ENCODE measurements at places on chromosomes 2 and 18.
A peak's percentile ranks its signal among the peaks of the same experiment; 100 is the strongest.

DNA sequence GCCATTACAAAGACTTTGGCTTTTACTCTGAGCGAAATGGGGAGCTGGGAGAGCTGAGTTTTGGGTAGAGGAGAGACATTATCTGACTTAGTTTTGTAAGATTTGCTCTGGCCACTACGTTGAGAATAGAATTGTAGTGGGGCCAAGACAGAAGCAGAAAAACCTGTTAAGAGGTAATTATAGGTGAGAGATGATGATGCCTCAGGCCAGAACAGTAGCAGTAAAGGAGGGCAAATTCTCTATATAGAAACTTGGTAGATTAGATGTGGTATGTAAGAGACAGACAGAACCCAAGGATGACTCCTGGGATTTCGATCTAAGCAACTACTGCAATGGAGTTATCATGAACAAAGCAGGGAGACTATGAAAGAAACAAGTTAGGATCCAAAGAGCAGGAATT is 17.4 kb upstream of the CREB1 start:
- DNase-seq = no peak

DNA sequence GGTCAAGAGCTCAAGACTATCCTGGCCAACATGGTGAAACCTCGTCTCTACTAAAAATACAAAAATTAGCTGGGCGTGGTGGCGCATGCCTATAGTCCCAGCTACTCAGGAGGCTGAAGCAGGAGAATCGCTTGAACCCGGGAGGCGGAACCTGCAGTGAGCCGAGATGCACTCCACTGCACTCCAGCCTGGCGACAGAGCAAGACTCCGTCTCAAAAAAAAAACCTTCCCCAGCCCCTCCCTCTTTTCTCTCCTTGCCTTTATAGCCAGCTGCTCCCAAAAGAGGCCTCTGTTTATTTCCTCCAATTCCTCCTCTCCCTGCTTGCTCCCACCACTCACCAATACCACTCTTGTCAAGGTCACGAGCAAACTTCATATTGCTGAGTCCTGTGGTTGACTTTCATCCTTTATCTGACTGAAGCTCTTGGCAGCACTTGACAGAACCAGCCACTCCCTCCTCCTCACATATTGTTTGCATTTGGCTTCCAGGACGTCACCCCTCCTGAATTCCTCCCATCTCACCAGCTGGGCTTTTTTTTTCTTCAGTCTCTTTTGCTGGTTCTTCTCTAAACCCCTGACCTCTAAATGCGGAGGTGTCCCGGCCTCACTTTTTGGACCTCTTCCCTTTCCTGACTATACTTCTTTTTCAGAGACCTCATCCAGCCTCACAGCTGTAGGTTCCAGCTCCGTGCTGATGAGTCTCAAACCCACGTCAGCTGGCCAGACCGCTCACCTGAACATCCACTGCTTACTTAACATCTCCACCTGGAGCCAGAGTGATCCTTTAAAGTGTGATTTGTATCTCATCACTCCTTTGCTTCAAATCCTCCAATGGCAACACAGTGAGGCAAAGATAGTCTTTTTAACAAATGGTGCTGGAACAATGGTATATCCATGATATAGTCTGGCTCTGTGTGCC is 84.6 kb upstream of the CAB39 start:
- no peak for DNase-seq

- DNase-seq = no peak
Measured at GRCh38 chr18:22604390-22604985, 186.8 kb upstream of the CTAGE1 start.

DNA sequence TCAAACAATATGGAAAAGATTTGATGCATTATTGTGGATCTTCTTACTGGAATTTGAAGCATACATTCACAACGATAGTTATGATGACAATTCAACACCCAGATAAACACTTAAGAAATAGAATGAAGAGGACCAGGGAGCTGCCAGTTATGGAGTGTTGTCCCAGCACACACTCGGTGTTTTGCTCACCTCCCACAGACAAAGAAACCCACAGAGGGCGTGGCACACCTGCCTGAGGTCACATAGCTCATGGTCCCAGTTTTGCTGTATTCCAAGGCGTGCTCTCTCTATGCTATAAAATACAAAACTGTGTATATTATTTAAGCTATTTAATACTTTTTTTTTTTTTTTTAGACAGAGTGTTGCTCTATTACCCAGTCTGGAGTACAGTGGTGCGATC is 31.1 kb downstream of the EFR3B start:
- no peak for DNase-seq

GRCh38 chr18:12891561-12891960 is 7.5 kb upstream of the PTPN2 start:
- DNase-seq = no peak

DNA sequence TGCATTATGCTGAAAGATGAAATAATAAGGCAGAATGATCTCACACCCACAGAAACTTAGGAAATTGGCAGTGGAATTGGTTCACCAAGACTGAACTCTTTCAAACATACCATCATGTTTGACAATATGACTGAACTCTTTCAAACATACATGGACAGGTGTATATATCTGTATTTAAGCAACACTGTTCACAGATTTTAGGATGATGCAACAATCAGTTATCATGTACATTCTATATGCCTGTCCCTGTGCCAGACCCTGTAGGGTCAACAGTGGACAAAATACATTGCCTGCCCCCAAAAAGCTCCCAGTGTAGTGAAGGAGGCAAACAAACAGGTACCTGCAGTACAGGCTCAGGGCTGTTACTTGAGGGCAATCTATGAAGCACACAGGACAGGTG is 2.9 kb upstream of the REV1 start:
- DNase-seq = no peak

DNA sequence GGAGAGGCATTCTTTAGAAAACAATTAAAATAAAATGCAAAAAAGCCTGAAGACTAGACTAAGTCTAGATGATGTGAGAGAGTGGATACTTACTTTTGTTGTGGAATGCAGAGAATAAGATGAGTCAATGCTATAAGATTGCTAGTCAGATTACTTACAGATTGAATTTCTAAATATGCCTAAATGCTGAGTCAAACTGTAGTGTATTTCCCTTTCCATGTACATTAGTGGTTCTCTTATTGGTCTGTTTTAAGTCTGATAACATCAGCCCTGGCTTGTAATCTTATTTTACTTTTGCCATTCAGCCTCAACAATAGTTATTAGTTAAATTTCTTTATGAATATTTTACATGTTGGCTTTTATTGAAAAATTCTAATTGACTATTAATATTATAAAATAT is 702.7 kb downstream of the SOCS6 start:
- peak; percentile 52 for DNase-seq

- DNase-seq = no peak
Measured at GRCh38 chr18:5772306-5773105, 122.8 kb downstream of the TMEM200C start.

DNA sequence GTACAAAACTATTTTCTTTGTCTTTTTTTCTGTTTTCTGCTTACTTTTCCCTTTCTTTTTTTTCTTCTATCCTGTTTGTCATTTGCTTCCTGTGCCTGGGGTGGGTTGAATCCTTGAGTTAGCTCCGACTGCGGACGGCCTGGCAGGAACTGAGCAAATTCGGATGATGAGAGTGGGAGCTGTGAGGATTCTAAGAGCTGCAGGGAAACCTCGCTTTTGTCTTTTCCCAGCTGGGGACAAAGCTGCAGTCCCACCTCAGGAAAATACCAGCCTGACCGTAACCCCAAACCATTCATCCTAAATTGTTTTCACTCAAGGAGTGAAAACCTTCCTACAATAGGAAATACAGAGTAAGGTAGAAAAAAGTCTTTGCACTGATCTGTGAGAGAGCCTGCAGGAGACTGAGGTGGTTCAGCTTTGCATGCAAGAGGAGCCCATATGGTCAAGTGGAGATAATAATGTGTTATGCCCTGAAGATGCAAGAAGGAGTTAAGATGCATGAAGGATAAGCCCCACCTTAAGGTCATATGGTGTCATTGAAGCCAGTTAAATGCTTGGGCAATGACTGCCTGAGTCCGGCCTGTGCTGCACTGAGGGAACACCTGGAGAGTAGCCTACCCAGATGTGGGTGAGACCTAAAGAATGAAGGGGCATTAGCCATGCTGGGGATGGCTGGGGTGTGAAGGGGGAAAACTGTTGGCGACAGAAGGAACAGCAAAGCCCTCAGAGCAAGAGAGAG is 31.7 kb upstream of the ARL4C start:
- no peak for DNase-seq

DNA sequence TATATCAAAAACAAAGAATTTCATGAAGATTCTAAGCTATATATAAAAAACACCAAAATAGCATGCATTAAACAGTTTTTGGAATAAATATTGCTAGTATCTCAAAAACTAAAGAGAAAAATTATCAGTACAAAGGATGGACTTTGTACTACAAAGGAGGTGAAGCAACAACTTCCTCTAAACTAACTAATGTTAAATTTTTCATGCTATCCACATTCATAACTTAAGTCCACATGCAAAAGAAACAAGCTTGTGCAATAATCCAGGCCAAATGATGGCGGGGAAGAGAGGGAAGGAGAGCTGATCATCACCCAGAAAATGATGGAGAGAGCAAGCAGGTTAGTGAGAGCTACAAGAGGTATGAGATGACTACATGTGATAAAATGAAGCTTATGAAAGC is 70.1 kb downstream of the KIDINS220 start:
- DNase-seq = no peak

- DNase-seq = no peak
Measured at GRCh38 chr2:122168799-122169198, 413.3 kb downstream of the TSN start.

DNA sequence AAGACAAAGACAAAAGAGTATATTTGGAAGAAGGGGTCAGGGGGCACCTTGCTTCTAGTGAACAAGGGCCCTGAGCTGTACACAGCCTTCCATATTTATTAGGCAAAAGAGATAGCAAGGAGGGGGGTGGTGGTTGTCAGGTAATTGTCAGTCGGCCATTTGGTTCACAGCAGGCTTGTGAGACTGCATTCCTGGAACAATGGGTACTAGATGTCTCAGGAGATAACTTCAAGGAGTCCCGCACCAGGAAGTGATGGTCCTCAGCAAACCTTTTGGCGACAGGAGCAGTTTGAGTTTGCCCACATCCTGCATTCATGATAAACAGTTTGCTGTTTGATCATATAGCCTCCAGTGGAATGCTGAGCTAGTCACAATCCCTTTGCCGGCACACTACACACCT is 376.4 kb upstream of the RAB12 start:
- no peak for DNase-seq

- no peak for DNase-seq
Measured at GRCh38 chr2:76256458-76257088, 545.9 kb upstream of the GCFC2 start.

- no peak for DNase-seq
Measured at GRCh38 chr18:31241900-31242409, 76.0 kb upstream of the DSG1 start.

GRCh38 chr2:11014026-11014425 is 102.3 kb downstream of the KCNF1 start:
- no peak for DNase-seq

- no peak for DNase-seq
Measured at GRCh38 chr2:227783404-227784138, 30.1 kb upstream of the CCL20 start.

- no peak for DNase-seq
Measured at GRCh38 chr2:223979730-223980396, 22.6 kb downstream of the MRPL44 start.

DNA sequence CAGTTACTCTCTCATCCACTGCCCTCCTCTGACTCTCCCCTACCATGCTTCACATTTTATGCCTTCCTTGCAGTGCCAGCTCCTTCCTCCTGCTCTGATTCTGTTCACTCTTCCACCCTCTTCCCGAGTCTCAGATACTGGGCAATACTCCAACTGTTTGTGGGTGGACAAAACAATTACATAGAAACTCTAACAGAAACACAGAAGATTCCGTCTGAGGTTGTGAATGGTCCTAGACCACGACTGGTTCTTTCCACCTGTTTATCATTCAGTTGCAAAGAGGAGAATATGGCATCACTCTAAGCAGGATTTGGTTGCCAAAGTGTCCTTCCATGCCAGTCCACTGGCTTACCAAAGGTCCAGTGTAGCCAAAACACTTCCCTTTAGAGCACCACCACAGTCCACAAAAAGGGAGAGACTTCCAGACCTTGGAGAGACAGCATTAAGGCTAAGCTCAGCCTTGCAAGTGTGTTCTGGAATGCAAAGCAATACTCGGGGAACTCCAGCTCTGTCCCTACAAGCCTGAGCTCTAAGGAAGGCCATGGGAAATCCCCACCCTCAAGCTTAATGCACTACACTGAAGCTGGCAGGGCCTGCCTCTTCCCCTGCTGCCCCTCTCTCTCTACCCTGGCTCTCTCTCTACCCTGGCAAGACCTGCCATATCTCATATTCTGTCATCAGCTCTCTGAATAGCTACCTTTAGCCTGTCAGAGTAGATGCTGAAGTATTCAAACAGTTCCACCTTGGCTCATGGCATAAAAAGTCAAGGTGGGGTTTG is 33.6 kb upstream of the RND3 start:
- no peak for DNase-seq

GRCh38 chr2:183488421-183488820 is 364.2 kb downstream of the NUP35 start:
- no peak for DNase-seq

DNA sequence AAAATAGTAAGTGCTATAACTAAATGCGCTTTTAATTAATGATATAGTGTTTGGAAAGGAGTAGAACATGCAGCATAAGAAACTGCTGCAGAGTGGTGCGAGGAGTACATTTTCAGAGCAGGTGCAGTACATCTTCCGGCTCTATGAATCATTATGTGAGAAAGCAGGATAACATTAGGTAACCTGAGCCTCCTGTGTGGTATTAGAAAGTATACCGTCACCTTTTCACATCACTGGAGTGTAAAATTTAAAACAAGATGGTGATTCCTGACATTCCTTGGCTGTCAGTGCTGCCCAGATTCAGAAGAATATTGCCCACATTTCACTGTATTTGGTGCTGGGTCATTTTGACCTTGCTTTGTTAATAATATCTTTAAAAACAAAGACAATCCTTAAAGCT is 7.8 kb upstream of the DYNC2LI1 start:
- no peak for DNase-seq

GRCh38 chr18:74682141-74682990 is 84.7 kb downstream of the ZNF407 start:
- DNase-seq = no peak

- no peak for DNase-seq
Measured at GRCh38 chr2:121994238-121995206, 239.1 kb downstream of the TSN start.

DNA sequence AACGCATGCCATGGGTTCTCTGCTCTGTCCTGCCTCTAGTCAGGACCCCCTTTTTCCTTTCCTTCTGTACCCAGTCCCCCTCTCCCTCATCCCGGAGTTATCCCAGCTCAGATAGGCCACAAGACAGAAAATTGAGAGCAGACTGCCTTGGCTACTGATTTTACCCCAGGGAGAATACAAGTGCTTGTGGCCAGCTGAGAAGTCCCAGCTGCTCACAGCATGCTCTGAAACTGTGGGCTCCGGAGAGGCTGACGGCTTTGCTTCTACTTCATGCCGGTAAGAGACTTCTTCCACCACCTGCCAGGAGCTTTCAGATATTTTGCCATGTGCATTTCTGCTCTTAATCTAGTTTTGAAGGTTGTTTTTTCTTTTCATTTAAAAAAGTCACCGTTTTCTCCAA is 20.0 kb upstream of the SIX2 start:
- DNase-seq = no peak

All from non-pigmented ciliary epithelial cell (primary cell).